ENCODE measurements at places on chromosomes 16 and 17.

DNA sequence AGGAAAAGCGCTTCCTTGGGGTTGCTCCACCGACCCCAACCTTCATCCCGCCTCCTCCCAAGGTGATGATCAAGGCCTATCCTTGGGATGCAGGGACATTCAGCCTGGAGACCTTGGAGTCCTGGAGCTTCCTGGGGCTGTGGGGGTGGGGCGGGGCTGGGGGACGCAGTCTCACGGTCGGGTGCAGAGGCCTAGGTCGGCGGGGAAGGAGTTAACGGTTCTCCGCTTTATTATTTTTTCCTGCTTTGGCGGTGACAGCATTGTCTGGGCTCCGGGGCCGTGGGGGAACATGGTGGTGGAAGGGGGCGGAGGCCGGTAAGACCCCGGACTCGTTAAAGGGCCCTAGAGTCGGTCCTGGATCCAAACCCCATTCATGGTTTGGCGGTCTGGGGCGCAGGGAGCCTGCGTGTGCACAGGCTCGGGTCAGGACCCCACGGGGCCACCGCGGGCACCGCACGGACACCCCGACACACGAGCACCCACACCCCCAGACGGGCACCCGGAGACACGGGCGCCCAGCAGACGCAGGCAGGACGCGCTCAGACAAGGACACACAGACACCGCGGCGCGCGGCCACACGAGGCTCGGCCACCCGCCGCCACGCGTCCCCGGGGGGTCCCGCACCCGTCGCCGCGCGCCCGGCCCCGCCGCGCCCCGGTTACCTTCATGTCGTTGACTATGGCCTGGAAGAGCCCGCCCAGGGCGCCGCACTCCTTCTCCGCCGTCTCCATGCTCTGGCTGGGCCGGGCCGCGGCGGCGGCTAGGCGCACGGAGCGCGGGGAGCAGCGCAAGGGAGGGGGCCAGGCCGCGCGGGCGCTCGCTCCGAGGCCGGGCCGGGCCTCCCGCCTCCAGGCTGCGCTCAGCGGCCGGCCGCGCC is 554 bp downstream of the MTSS2 start:
- DNase-seq, result no peak

- DNase-seq, result no peak
Observed at GRCh38 chr17:65683428-65683827, 122.0 kb upstream of the AXIN2 start.

DNA sequence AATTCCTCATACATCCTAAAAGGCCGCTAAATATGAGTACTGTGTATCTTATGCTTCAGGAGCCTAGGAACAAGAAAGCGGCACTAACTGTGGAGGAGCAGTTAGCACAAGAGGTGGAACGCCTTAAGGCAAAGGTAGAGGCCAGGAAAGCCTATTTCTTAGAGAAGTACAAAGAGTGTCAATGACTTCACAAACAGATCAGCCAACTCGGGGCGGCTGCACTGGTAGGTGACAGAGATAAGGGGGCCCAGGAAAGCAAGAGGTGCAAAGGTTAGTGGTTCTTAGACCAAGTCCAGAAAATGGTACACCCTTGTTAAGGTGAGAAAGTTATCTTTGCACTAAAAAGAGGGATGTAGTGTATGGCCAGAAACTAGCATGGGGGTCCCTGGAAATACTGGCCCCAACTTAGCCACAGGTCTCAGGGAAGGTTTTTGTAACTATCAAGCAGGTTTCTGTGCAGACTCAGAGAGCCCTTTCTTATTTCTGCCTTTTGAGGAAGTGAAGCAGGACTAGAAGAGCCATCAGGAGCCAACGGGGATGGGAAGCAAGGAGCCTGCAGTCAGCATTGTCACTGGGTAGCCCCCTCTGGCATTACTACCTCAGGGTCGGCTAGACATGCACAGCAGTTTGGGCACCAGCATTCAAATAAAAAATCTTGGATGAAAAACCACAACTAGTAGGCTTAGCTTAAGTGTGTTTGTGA is 24.1 kb downstream of the CALCOCO2 start:
- no peak for DNase-seq

- no peak for DNase-seq
Observed at GRCh38 chr17:61205401-61205800, 194.2 kb upstream of the TBX2 start.

- DNase-seq, result no peak
Observed at GRCh38 chr16:72749091-72749490, 298.8 kb downstream of the ZFHX3 start.

DNA sequence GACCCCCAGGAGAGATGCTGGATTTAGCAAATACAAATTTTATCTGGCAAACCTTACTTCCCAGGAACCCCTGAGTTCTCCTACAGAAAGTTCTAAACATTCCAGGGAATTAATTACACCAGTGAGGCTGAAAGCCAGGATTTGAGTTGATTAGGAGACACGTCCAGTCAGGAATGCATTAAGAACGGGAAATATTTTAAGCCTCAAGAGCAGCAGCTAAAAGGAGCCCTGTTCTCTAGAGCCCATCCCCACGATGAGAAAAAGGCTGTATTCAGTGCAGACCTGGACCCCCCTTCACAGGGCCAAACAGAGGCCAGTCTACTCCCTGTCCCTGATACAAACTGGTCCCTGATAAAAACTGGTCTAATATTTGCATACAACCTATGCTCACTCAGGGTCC is 55.0 kb downstream of the VAT1L start:
- DNase-seq, result no peak

Measured in HT1080 (cell line).